ENCODE measurements at places on chromosomes 6 and 20.

- H3K36me3 ChIP-seq, result no peaks in the 10 kb centered on the region
- H3K27me3 ChIP-seq, result no peaks in the 10 kb centered on the region
- no peak for DNase-seq
- no peak overlapping the region for H3K27ac ChIP-seq
Observed at GRCh38 chr6:134094441-134094840, 42.0 kb upstream of the SLC2A12 start.

DNA sequence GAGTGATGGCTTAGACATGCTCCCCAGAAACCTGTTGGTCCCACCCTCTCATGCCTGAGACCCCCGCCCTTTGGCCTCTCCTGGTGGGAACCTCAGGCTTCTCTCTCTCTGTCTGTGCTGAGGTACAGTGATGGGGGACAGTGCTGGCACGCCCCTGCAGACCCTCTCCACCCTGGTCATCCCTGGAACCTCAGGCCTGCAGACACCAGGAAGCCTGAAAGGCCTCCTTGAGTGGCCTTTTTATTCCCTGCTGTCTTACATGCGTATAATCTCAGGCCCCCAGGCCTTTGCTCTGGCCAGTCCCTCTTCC is 78.5 kb upstream of the MAFB start:
- H3K4me1 ChIP-seq, result no peaks in the 10 kb centered on the region
- DNase-seq, result no peak
- H3K27me3 ChIP-seq, result no peaks in the 10 kb centered on the region
- no peak overlapping the region for H3K4me3 ChIP-seq
- H3K36me3 ChIP-seq, result no peaks in the 10 kb centered on the region

DNA sequence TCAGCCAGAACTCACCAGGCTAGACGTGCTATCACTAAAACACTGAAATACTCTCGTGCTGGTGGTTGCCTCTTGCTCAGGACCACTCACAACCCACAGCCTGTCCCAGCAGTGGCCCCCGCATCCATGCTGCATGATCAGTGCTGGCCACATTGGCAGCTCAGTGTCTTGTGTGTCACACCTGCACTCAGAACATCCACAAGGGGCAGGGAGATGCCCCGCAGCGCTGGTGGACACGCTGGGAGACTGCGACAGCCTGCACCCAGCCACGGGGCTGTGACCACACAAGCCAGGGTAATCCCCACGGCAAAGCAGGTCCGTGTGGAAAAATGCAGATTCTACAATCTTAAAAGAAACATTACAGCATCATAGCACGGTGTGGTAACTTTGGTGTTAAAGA is 23.9 kb upstream of the APMAP start:
- no peak for DNase-seq
- H3K27ac ChIP-seq, result no peak overlapping the region
- H3K4me3 ChIP-seq, result no peak overlapping the region

GRCh38 chr6:107318100-107318736 is 141.1 kb downstream of the PDSS2 start:
- no peaks in the 10 kb centered on the region for H3K4me1 ChIP-seq
- no peak overlapping the region for H3K4me3 ChIP-seq
- no peaks in the 10 kb centered on the region for H3K27me3 ChIP-seq
- DNase-seq, result peak; percentile 16

- H3K4me1 ChIP-seq, result no peaks in the 10 kb centered on the region
- H3K36me3 ChIP-seq, result no peaks in the 10 kb centered on the region
- peaks cover 32% of the 10 kb centered on the region for H3K27me3 ChIP-seq
- H3K27ac ChIP-seq, result no peak overlapping the region
Observed at GRCh38 chr6:98831057-98831958, 3.1 kb upstream of the POU3F2 start.

DNA sequence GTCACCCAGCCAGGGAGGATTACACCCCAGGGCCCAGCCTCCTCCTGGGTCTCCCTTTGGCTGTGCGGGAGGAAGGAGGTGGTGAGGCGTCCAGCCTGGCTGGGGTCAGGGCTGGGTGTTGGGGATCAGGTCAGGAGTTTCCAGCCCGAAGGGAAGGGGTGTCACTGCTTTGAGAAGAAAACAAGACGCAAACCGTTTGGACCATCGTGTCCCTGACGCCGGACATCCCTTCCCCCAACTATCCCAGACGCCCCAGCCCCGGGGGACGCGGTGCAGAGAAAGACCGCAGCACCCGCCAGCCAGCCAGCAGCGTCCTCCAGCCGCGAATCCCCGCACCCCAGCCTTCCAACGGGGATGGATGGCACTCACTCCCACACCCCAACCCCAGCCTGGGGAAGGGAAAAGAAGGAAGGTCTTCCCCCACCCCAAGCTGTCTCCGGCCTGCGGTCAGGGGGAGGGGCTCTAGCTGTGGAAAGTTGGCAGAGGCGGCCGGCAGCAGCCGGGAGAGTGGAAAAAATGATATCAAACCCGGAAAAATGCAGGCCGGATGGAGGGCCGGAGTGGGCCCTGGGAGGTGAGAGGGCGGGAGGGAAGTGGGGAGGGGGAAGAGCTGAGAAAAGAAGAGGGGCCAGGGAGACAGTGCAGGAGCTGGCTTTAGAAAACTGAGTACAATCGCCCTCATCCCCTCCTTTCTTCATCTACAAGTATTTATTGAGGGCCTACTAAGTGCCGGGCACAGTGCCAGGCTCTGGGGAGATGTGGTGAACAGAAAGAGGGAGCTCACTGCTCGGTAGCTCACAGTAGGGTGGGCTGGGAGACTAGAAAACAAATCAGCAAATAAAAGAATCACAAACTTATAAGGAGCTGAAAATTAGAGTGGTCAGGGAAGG is 10.6 kb downstream of the REM1 start:
- peak overlapping the region; percentile 23 for H3K4me3 ChIP-seq
- no peaks in the 10 kb centered on the region for H3K27me3 ChIP-seq
- peak; percentile 86 for DNase-seq

- H3K27me3 ChIP-seq, result no peaks in the 10 kb centered on the region
- no peak overlapping the region for H3K4me3 ChIP-seq
- no peak for DNase-seq
- H3K36me3 ChIP-seq, result no peaks in the 10 kb centered on the region
- no peak overlapping the region for H3K27ac ChIP-seq
Observed at GRCh38 chr6:69285054-69285453, 511.8 kb downstream of the LMBRD1 start.

DNA sequence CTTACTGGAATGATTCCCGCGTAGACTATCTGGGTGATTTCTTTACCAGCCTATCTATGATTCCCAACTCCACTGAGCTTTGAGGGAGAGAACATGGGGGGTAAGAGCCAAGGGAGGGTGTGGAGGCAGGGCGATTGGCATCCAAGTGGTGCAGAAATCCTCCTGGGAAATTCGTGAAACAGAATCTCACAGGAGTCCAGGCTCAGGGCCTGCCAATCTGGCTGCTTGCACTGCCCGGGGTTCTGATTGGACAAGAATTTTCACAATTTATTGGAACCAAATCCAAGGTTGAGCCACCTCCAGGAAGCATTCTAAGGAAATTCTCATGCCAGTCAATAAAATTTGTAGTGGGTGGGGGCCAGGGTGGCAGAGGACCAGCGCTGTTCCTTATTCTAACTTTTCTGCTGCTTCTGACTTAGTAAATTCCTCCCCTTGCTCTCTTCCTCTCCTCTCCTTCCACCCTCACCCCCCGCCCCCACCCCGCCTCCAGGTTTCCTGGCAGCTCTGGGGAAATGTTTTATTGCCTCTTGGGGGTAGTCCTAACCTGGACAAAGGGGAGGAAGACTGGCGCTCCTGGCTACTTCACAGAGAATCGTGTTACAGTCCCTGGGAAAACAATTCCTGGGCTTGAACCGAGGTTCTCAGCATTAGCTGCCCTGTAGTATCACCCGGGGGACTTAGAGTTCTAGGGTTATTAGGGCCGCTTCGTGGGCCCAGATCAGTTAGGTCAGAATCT is 3.1 kb downstream of the BMP6 start:
- H3K27ac ChIP-seq, result no peak overlapping the region
- no peak for DNase-seq
- H3K36me3 ChIP-seq, result no peaks in the 10 kb centered on the region
- no peaks in the 10 kb centered on the region for H3K27me3 ChIP-seq

- H3K27ac ChIP-seq, result no peak overlapping the region
- H3K27me3 ChIP-seq, result no peaks in the 10 kb centered on the region
- H3K36me3 ChIP-seq, result no peaks in the 10 kb centered on the region
- no peaks in the 10 kb centered on the region for H3K4me1 ChIP-seq
Observed at GRCh38 chr20:59955131-59955796, 3.0 kb upstream of the CDH26 start.

DNA sequence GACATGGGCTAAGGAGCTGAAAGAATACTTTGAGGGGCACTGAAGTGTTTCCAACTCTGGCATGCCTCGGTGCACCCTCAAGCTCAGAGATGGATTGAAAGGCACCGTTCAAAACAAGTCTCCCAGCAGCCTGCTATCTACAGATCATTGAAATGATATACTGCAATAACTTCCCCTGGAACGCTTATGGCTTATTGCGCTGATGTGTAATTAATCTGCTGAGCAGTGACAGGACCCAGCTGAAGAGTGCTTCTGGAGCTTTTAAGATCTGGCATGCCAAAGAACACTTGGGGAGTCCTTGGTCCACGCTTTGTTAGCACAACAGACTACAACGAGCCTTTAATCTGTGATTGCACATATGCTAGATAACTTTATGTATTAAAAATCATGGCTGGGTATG is 708.2 kb downstream of the PRKN start:
- H3K4me3 ChIP-seq, result no peak overlapping the region
- no peak for DNase-seq
- H3K27ac ChIP-seq, result no peak overlapping the region
- H3K4me1 ChIP-seq, result no peaks in the 10 kb centered on the region
- H3K36me3 ChIP-seq, result no peaks in the 10 kb centered on the region
- no peaks in the 10 kb centered on the region for H3K27me3 ChIP-seq

- no peaks in the 10 kb centered on the region for H3K36me3 ChIP-seq
- H3K27me3 ChIP-seq, result no peaks in the 10 kb centered on the region
- DNase-seq, result no peak
- no peaks in the 10 kb centered on the region for H3K4me1 ChIP-seq
- no peak overlapping the region for H3K27ac ChIP-seq
Observed at GRCh38 chr20:15139522-15139921, 802.1 kb upstream of the FLRT3 start.

DNA sequence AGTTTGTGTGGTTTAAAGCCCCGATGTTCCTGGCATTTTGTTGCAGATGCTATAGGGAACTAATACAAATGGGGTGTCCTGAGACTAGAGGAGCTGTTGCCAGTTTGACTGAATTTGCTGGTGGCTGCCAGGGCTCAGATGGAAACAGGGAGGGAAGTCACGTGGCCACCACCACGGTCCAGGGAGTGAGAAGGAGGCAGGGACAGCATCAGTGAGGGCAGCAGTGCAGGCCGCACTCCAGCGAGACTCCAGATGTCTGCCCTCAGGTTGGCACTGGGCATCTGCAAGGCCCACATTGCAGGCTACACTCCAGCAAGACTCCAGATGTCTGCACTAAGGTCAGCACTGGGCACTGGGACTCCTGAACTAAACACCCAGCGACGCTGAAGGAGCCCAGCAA is 86.2 kb downstream of the RAMACL start:
- H3K36me3 ChIP-seq, result no peaks in the 10 kb centered on the region
- no peaks in the 10 kb centered on the region for H3K4me1 ChIP-seq
- H3K27ac ChIP-seq, result no peak overlapping the region
- no peak for DNase-seq
- no peaks in the 10 kb centered on the region for H3K27me3 ChIP-seq
- H3K4me3 ChIP-seq, result no peak overlapping the region

DNA sequence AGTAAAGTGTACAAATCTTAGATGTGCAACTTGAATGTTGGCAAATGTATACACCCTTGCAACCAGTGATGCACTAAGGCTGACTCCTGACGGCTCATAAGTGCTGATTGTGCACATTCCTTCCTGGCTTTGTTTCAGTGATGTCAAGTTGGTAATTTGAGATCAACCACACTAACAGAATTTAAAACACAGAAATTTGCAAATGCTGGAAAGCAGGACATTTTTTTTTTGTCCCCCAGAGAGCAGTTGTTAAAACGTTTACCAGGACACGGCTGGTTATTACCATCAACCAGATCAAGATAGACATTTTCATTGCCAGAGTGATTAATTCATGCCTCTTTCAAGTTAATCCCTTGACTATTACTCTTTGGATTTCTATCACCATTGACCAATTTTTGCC is 735.6 kb downstream of the RFPL4B start:
- no peak overlapping the region for H3K27ac ChIP-seq
- no peaks in the 10 kb centered on the region for H3K4me1 ChIP-seq
- no peaks in the 10 kb centered on the region for H3K27me3 ChIP-seq
- no peaks in the 10 kb centered on the region for H3K36me3 ChIP-seq

- H3K27me3 ChIP-seq, result no peaks in the 10 kb centered on the region
- H3K4me3 ChIP-seq, result no peak overlapping the region
- no peaks in the 10 kb centered on the region for H3K36me3 ChIP-seq
- no peak for DNase-seq
- no peaks in the 10 kb centered on the region for H3K4me1 ChIP-seq
Observed at GRCh38 chr6:68059261-68059660, 575.8 kb upstream of the ADGRB3 start.

DNA sequence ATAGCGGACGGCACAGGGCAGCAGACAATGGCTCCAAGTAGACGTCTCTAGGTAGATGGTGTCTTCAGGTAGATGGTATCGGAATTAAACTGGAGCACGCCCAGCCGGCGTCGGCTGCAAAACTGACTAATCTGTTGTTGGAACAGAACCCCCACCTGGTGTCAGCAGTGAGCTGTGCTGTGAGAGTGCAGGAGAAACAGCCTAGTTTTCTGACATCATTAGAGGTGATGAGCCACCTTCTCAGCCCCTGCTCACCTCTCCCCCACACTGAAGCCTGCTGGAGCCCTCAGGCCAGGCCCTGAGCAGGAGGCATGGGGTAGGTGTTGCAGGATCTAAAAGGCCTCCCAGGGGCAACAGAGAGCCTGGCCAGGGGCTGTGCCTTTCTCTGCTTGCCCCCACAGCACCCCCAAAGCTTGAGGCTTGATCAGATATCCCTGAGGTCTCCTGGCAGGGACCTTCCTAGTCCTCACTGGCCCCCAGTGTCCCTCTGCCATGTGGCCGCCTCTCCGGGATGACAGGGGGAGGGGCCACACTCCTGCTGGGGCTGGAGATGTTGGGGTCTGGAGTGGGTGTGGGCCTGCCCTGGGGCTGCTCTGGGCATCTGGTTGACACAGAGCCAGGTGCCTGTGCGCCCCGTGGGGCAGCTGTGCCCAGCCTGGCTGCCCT is 6.9 kb upstream of the HELZ2 start:
- H3K27ac ChIP-seq, result no peak overlapping the region
- H3K27me3 ChIP-seq, result no peaks in the 10 kb centered on the region
- no peak overlapping the region for H3K4me3 ChIP-seq
- peak; percentile 19 for DNase-seq
- no peaks in the 10 kb centered on the region for H3K36me3 ChIP-seq
- H3K4me1 ChIP-seq, result no peaks in the 10 kb centered on the region

DNA sequence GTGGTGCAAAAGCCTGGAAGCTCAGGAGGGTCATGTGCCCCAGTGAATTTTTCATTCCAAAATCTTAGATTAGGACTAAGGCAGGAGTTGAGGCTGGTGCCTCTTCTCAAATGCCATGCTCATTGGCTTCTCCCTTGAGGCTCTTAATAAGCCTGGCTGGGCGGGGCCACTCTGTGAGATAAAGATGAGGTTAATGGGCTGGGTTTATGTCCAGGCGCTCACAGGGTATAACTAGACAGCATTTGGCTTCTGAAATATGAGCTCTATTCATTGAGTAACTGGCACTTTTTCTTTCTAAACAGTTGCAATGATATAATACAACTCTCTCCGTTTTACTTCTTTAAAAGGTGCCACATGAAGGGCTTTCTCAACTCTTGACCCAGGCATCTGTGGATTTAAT is 156.3 kb downstream of the SCML4 start:
- DNase-seq, result no peak
- no peaks in the 10 kb centered on the region for H3K4me1 ChIP-seq
- no peaks in the 10 kb centered on the region for H3K27me3 ChIP-seq
- no peak overlapping the region for H3K4me3 ChIP-seq

GRCh38 chr6:2503816-2504494 is 246.8 kb downstream of the MYLK4 start:
- no peak overlapping the region for H3K27ac ChIP-seq
- H3K36me3 ChIP-seq, result no peaks in the 10 kb centered on the region
- H3K4me1 ChIP-seq, result no peaks in the 10 kb centered on the region
- DNase-seq, result no peak
- no peak overlapping the region for H3K4me3 ChIP-seq
